Left ventricle myocardium inferior (tissue), 1 donor: ENCODE measurements at places on chromosomes 7 and 10.

DNA sequence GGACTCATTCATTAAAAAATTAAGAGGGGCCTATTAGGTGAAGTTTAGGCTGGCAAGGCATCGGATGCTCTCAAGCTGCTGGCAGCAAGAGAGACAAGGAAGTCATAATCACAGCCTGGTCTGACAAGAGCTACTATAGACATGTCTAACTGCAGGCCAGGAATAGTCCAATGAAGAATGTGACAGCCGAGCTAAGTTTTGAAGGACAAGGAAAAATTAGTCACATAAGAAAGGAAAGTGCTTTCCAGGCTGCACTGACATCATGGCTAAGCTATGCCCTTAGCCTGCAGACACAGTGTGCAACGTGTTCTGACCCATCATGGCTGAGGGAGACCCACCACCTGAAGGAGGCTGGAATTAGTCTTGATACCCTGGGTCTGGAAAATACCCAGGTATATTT, 281.1 kb downstream of the PLXNA4 start:
- DNase-seq, result no peak

GRCh38 chr7:131265227-131265626, 62.4 kb upstream of the MKLN1 start:
- DNase-seq, result no peak

- DNase-seq, result no peak
Measured at GRCh38 chr10:105148921-105149320, 507.8 kb downstream of the SORCS3 start.

- no peak for DNase-seq
Measured at GRCh38 chr10:69665474-69666320, 35.6 kb downstream of the FAM241B start.

DNA sequence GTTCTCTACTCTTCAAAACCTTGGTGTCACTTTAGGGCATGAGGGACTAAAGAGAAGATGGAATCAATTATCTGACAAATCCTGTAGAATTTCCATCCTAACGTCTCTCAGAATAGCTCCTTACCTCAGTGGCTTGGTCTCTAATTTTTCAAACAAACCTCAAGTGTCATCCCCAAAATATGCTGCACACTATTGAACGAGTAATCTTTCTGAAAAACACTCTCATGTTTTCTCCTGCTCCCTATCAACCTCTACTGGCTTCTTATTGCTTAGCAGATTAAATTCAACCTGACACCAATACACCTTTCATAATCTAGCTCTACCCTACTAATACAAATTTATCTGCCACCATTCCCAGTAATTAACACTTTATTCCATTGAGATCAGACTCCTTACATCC, 8.5 kb downstream of the CNOT4 start:
- no peak for DNase-seq
